NCI-H82 (cell line): ENCODE measurements at places on chromosomes 7 and 10.

DNA sequence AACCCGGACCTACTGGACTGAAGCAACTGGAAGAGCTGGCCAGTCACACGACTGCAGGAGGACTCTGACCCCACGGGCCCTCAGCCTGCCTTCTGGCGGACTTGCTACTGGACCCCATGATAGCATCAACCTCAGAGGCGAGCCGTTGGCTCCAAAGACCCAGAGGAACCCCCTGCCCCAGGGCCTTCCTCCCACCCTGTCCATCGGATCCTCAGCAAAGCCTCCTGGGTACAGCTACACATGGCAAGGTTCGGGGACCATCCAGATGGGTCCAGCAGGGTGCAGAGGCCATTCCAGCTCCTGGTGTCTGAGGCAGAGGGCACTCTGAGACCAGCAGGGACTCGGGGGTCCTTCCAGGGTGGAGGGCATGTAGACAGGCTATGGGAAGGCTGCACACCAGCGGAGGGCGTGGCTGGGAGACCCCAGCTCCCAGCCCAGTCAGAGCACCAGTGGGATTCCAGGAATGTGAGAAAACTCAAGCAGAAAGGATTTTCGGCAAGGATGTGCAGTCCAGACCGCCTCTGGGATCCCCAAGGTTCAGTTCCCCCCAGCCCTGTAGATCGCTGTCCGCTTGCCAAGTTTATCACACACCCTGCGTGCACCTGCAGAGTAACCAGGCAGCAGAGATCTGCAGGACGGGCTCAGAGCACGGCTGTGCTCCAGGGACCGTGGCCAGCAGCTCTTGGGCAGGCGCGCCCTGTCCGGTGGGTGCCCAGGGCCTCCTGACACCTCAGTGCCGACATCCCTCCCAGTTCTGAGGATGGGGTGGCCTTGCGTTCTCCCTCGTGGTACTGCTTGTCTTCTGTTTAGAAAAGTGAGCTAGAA lies 89.8 kb upstream of the PPP2R2D start:
- DNase-seq: no peak

DNA sequence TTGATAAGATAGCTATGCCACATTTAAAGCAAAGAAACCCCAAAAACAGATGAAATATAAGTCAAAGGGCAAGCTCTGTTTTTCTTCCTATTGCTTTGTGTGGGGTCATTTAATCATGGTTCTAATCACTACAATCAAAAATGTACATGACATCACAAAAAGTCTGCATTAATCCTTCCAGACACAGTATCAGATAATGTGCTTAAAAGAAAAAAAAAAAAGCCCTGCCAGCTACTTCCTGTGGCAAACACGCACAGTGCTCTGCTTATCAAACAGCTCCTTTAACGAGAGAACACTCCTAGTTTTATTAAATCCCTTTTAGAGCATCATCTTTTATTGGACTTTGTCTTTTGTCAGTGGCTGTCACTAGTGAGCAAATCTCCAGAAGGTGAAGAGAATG lies 1005.8 kb downstream of the GATA3 start:
- no peak for DNase-seq

DNA sequence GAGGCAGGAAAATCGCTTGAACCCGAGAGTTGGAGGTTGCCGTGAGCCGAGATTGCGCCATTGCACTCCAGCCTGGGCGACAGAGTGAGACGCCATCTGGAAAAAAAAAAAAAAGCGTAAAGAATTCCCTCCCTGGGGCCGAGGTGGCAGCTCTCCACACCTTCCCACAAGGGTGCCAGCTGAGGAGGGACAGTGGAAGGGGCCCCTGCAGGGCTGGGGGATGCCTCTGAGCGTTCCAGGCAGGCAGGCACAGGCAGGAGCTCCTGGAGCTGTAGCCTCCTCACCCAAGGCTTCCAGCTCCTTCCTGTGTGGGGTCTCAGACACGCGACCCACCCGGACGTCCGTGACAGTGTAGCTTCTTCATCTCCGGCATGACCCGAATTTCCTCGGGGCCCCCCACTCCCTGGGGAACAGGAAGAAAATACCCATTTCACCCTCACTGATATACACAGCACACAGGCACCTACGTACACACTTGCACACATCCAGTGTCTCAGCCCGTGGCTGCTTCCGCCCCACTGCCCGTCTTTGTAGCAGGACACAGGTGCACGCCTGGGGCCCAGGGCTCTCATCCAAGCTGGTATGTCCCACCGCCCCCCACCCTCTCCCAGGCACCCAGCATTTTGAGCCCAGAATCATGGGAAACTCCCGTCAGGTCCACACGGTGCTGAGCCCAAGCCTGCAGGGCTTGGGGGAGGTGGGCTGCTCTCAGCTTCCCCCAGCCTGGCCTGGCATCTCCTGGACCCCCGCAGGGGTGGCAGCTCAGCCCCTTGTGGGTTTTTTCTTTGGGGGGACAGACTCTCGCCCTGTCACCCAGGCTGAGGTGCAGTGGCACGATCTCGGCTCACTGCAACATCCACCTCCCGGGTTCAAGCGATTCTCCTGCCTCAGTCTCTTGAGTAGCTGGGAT lies 25.7 kb downstream of the GRIFIN start:
- DNase-seq: no peak

GRCh38 chr7:99605527-99605926 lies 7.5 kb downstream of the TMEM225B start:
- no peak for DNase-seq

DNA sequence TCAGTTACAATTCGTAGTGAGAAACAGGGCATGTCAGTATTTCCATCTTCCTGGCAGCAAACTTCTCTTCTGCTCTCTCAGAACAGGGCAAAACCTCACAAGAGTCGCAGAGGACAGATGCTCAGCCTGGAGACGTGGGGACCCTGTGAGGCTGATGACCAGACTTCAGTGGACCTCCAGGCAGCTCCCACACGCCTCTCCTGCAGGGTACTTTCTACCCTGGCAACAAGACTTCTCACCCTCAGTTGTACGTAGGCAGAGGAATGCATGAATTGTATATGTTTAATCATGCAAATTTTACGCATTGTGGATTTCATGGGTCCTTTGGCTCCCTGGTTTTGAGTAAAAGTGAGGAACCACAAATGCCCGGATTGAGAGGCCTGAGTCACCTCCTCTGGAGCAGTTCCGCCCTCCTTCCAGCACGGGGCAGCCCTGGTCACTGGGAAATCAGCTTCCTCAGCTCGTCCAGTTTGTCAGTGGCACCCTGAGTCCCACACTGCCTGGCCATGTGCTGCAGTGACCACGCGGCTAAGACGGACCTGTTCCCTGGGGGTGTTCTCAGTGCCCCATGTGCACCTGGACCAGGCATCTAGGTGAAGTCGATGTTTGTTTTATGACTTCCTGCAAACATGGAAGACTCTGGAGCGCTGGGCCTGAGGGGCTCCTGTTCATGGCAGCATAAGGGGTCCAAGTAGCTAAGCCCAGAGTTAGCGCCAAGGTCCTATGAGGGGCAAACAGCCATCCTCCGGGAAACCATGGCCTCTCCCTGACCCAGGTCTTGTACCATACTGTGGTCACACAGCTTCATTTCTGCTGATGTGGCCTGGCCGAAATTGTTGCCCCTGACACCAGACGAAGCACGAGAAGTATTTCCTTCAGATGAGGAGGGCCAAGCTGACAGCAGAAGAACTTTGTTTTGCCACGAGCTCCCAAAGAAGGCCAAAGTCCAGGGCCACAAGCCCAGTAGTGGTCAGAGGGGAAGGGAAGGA lies 165.1 kb downstream of the TNS3 start:
- no peak for DNase-seq

DNA sequence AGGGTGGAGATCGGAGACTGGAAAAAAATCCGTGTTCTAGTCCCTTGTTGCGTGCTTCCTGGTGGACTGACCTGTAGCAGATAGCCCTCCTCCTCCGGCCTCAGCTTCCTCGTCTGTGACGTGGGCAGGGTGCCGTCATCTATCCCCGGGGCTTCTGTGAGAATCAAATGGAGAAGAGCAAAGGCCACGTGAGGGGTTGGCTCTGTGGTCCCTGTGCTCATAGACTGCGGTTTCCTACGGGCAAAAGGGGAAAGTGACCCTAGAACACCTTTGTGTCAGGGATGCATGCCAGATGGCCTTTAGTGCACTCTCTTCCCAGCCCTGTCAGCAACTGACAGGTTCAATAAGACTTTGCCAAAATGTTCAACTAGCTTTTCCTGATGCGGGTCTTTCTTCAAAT lies 33.7 kb downstream of the GRK5 start:
- DNase-seq: peak; percentile 57

- DNase-seq: no peak
Observed at GRCh38 chr10:102620591-102621442, 23.5 kb upstream of the TRIM8 start.

GRCh38 chr10:114953047-114953446 lies 15.1 kb downstream of the TRUB1 start:
- DNase-seq: no peak

GRCh38 chr7:151051108-151051507 lies 2.8 kb downstream of the ASIC3 start:
- no peak for DNase-seq

DNA sequence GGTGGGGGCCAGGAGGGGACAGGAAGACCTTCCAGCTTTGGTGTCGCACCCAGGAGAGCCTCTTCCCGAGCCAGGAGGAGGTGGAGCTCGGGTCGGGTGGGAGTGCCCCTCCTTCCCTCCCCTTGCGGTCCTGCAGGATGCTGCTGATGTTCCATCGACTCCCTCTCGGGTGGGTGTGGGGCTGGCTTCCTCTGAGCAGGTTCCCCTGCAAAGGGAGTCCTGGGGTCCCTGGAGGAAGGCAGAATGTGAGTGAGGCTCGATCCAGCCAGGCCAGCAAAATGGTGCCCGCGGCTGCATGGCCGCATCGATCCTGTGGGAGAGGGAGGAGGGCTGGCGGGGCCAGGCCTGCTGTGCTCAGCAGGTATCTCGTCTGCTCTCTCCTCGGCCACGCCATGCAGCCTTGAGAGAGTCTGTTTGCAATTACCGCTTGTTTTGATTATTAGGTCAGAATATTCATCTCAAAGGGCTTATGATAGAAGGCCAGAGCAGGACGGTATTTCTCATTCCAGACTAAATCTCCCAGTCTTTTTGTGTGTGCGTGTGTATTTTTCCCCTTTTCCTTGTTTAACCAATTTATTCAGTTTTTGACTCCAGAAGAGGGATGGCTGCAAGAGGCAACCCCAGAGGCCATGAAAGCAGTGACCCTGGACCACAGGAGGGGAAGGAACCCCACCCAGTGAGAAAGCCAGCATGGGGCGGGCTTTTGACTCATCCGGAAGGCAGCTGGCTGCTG lies 137.3 kb upstream of the ZMIZ1 start:
- no peak for DNase-seq

DNA sequence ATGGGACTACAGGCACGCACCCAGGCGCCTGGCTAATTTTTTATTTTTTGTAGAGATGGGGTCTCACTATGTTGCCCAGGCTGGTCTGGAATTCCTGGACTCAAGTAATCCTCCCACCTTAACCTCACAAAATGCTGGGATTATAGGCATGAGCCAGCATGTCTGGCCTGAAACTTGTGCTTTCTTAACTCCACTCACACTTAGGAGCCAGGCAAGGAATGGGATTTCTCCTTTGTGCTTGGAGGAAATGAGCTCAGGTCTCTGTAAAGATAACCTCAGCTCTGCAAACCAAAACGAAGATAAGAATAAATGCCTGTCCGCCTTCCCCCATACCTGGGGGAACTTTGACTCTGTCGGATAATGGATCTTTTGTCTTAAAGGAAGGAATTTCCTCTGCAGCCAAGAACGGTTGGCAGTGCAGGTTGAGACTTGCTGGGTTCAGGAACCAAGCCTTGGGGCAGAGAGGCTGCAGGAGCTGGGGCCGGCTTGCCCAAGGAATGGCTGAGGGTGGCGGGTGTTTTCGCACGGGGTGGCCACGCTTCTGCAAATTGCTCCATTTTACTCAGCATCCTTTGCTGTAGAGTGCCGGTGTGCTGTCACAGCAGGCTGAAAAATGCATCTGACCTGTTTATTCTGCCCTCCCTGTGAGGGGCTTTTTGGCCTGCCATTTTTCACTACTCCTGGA lies 174.2 kb downstream of the KIAA1217 start:
- no peak for DNase-seq
